ENCODE measurements at places on chromosomes 7 and 10.
A peak's percentile ranks its signal among the peaks of the same experiment; 100 is the strongest.

DNA sequence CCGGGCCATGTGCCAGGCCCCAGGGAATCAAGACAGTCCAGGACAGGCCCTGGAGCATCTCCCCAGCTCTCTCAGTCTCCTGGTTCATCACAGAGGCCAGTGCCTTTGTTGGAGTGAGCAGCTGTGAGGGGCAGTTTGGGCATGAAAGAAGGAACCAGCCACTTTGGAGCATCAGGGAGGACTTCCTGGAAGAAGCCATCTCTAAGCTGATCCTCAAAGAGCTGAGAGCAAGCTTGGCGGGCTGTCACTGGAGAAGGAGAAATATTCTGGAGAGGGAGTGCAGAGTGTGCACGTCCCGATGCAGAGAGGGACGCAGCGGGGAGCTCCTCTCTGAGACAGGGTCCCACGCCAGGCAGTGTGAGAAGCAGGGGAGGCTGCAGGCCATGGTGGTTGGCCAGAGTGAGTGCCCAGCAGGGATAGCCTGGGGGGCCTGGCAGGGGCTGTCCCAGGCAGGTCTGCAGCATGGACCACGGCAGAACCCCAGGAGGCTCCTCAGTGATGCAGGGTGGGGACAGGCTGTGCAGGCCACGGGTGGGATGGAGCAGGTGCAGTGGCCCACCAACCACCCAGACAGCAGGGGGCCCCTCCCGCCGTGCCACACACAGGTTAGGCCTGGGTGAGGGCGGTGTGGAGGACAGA lies 34.7 kb downstream of the PWWP2B start:
- DNase-seq = no peak

DNA sequence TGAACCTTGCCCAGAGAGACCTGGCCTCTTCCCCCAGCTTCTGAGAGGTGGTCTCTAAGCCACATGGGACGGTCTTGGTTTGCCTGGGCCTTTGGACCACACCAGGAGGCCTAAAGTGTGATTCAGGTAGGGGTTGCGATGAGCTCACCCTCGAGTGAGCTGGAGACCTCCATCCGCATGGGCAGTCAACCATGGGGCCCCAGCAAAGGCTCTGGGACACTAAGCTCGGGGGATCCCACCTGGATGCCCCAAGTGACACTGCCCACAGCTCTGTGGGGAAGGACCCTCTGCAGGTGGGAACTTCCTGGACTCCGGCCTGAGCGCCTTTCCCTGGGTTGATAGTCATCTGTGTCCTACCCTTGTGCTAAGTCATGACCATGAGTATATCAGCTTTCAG lies 57.1 kb upstream of the FAM20C start:
- no peak for DNase-seq

DNA sequence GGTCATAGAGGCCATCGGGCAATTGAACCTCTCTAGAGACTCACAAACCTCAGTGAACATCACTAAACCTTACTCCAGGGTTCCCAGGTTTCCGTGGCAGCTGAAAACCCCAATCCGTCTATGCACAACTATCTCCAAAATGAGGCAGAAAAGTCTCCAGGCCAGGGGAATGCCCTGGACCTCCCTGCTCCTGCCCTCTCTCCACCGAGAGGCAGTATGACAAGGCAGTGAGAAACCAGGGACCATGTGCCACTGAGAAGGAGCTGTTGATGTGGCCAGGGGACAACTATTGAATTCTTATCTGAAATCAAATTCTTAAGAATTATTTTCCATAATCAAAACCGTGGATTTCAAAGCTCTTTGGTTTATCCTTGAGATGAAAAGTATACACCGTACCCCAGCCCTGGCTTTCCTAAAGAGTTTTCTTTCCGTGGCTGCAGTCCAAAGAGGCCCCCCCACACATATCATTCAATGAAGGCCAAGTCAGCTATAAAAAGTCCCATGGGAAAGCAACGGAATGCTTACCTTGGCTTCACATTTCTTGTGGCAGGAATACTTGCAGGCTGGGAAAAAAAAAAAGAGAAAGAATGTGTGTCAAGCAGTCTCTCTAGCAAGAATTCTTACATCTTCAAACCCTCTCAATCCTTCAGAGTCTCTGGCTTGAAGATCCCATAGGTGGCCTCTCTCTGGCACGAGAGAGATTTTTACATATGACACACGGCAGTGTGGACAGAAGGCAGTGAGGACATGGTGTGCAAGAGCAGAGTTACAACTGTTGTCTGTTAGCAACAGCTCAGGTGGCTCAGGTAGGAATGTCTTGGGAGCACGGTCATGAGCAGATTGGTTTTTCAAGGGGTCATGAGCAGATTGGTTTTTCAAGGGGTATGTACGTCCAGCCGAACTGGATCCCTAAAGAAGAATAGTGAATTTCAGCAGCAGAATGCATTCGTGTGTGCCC lies 75.2 kb downstream of the TNS3 start:
- DNase-seq = no peak

DNA sequence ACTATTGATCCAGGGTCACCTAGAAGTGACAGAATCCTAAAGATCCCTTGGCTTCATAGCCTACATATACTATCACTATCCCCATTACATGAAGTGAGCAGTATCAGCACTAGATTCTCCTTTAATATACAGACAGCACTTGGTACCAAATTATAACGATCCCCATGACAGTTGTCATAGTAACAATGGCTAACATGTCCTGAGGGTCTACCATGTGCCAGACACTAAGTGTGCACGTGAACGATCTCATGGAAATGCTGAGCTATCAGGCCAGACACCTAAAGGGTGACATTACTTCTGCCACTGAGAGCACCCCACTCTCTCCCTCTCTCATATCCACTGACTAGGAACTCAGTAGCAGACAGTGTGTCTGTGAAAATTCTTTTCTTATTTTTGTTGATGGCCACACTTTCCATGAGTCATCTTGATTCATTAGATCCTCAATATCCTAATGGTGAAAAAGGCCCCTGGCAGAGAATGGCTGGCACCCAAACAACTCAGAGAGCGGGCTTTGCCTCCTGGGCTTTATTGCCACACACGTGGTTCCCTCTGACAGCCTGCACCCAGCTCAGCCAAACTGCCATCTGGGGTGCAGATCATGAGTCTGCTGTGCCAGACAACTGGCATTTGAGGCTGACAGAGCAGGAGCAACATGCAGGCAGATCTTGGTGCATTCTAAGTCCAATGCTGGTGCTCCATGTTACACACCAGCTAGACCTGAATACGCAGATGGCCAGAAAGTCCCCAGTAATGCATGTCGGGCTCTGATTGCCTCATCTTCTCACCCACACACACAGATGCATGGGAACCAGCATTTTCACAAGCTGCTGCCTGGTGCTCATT lies 176.3 kb downstream of the DGKI start:
- DNase-seq = no peak

DNA sequence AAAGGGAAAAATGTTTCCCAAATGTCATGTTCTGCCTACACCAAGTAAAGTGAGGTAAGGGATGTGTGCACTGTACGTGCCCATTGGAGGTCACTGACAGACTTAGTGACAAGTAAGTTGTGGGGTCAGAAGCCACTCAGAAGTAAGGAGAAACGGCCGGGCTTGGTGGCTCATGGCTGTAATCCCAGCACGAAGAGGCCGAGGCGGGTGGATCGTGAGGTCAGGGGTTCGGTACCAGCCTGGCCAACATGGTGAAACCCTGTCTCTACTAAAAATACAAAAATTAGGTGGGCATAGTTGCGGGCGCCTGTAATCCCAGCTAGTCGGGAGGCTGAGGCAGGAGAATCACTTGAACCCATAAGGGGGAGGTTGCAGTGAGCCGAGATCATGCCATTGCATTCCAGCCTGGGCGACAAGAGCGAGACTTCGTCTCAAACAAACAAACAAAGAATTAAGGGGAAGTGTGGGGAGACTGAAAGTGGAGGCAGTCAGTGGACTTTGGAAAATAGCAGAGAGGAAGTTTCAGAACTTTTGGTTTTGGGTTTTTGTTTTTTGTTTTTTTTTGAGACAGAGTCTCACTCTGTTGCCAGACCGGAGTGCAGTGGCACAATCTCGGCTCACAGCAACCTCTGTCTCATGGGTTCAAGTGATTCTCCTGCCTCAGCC lies 114.8 kb downstream of the WDFY4 start:
- peak; percentile 10 for DNase-seq

DNA sequence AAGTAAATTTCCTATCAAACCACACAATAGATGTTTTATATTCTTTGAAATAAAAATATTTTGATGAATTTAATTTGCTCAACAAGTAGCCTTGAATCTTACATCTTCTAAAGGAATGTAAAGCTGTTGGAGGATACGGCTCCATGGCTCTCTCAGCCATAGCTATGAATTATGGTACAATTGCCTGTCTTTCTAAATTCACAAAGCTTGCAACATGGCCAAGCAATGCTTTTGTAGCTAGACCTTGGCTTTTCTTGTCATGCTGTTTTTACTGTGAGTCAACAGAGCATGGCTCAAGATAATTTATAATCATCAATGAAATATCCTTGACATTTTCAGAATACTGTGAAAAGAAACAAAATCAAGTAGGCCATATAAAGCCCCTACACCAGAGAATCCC lies 286.7 kb downstream of the CACNA2D1 start:
- no peak for DNase-seq

- no peak for DNase-seq
Measured at GRCh38 chr7:151273651-151274390, 25.3 kb upstream of the SMARCD3 start.

DNA sequence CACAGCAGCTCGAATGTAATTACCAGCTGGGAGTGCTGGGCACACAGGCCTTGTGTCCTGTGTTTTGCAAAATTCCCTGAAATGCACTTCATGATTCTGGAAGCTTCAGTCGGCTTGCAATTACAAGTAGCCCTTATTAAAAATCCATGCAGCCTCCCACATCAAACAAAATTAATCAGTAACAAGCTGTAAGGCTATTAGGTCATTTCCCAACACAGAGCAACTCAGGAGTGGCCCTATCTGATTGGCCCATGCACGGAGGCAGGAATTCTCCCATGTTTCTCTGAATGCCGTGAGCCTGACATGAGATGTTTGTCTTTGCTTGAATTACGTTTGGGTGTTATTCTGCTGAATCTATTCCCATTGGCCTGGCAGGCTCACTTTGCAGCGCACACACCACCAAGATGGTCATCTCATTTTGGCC lies 36.9 kb downstream of the FOXL3 start:
- no peak for DNase-seq

DNA sequence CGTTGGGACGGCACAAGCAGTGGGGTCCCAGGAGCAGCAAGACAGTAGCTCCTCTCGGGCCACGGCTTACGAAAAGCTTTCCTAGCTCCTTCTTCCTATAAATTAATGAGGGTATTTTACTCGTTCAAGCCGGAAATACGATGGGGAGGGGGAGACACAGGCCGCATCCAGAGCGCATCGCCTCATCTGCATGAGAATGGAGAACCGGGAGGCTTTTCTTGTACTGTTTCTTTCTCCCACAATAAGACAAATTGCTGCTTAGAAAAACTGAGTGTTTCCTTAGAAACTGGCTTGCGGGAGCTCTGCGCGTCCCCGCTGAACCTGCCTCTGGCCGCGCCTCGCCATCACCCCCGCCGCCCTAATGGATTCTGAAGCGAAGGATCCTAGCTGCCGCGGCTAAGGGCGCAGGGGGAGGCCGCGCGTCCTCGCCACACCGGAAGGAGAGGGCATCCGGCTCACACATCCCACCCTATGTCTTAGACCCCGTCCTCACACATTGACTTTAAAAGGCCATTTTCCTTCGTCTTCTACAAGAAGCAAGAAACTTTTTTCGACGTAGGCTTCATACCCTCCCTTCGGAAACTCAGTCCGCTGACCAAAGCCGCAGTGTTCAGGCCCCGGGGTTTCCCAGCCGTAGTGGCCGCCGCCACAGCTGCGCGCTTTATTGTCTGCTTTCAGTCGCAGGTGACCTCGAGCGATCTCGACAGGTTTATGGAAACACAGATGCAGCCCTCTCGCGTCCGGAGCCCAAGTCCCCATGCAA lies 8.8 kb downstream of the NXPH1 start:
- DNase-seq = no peak

DNA sequence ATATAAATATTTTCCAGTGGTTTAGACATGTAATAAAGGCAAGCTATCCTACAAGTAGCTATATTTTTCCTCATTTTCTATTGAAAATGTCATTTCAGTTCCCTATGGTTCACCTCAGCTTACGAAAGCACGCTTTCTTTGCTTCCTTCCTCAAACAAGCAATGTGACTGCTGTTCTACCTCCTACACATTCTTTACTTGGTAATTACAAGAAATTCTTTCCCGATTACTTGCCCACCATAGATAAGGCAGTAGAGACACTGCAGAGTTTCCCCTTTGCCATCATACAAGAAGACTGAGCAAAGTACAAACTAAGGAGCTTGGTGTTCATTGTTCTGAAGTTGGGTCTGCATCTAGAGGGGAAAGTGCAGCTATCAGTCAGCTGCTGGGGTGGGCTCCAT lies 249.4 kb downstream of the CRPPA start:
- no peak for DNase-seq

DNA sequence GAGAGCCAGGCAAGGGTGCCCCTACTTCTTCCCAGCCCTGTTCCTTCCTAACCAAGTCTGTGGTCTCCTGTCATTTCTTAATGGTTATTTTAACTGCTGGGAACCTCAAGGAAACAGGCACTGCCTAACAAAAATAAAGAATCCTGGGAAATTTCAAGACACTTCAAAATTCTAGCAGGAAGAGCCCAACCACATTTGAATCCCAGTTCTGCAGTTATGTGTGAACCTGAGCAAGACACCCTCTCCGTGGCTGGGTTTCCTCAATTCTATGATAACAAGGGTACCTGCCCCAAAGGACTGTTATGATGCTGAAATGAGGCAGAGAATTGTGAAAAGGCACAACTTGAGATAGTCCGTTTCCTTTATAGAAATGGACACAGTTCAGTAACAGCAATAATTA lies 36.2 kb upstream of the DUSP5 start:
- DNase-seq = no peak

GRCh38 chr10:75926763-75927162 lies 495.3 kb downstream of the LRMDA start:
- no peak for DNase-seq

DNA sequence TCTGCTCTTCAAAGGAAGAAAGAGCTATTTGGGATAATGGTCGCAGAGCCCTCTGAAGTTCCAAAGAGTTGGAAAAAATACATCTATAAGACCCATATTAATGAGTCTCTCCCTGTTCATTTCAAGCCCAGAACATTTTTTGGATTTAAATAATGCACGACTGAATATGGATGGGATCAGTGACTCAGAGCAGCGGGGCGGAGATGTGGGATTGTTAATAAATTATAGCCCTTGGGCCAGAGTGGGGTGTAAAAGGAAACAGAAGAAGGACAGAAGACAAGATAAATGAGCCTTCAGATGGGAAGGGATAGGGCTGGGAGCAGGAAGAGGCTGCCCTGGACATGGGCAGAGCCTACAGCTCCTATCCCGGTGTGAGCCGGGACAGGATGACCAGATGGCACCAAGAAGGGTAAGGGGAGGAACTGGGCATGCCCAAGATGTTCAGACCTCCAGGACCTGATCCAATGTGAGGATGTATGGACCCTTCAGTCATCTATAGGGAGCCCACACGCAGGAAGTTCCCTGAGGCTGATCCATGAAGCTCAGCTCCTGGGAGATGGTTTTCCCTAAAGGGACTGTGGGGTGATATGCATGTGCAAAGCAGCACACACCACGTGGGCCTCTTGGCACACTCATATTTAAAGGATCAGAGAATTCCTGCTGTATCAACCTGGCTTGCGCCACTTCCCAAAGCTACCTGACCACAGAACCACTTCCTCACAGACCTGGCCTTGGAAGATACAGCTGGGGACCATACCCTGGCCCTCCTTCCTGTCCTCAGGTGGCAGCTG lies 96.1 kb upstream of the PLXNA4 start:
- no peak for DNase-seq
